Activated CD8-positive, alpha-beta memory T cell treated with anti-CD3 and anti-CD28 coated beads for 48 hours (primary cell): ENCODE measurements at places on chromosomes 4 and X.

- DNase-seq: no peak
Measured at GRCh38 chr4:144787365-144788258, 141.7 kb downstream of the HHIP start.

- no peak for DNase-seq
Measured at GRCh38 chr4:24975510-24975909, 55.2 kb downstream of the LGI2 start.

- no peak for DNase-seq
Measured at GRCh38 chr4:137754652-137755471, 222.6 kb upstream of the PCDH18 start.

- DNase-seq: no peak
Measured at GRCh38 chrX:37314531-37314930, 34.6 kb upstream of the PRRG1 start.

DNA sequence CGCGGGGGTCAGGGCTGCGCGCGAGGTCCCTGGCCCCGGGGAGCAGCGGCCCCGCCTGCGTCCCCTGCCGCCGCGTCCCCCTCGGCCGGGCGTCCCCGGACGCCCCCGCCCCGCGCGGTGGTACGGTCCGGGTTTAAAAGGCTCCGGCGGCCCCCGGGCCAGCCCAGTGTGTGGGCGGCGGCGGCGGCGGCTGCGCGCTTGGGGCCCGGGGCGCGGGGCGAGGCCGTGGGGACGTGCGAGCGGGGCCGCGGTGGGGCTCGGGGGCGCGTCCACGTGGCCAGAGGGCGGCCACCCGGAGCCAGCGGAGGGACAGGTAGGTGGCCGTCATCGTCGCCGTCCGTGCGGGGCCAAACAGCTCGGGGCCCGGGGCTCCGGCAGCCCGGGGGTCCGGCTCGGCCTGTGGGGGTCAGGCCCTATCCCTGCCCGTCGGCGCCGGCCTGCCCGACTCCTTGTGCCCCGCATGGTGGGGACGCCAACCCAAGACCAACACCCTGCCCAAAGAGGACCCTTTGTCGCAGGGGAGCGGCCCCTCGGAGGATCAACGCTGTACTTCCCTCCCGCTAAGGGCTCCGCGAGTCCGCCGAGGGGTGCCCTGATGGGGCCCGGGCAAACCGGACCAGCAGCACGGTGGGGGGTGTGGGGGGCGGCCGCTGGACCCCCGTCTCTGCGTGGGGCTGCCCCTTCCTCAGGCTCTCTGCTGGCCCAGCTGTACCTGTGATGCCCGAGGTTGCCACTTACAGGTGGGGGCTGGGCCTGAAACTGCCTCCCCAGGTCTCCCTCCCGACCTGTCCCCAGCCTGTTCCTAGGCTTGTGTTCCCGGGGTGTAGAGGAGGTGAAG lies at the start of gene PLXNA3:
TSS of gene PLXNA3 (plus strand) at position 166 of the 838 bp plus-strand sequence. CDS start 1,903 bp downstream, outside the sequence.
- DNase-seq: peak; percentile 40

DNA sequence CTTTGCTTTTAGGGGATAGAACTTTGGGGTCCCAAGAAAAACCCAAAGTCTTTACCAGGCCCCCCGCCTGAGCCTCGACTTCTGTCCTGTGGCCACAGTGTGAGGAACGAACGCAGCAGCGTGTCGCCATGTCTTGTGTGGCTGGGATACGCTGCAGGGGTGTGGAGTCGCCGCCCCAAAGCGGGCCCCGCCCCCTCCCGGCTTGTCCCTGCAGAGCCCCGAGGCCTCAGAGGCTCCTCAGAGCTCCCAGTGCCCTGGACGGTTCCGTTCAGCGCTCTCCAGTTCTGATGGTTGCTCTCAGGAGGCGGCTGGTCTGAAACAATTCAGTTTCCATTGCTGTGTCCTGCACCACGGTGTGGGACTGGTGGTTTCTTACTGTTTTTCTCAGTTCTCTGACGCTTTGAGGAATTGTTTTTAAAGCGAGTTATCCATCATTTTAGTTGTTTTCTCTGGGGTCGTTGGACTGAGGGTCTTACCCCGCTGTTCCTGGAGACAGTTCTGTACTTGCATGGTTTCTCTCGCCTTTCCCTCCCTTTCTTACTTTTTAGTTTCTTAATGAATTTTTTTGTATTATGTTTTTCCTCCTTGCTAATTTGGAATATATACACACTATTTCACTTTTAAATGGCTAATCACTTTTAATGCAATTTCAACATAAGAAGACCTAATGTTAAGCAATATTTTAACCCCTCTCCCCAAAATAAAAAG lies 1.6 kb upstream of the IDUA start:
- peak; percentile 45 for DNase-seq

GRCh38 chr4:15729910-15730533 lies 27.2 kb downstream of the BST1 start:
- no peak for DNase-seq

- no peak for DNase-seq
Measured at GRCh38 chr4:183591301-183591700, 67.7 kb downstream of the RWDD4 start.

DNA sequence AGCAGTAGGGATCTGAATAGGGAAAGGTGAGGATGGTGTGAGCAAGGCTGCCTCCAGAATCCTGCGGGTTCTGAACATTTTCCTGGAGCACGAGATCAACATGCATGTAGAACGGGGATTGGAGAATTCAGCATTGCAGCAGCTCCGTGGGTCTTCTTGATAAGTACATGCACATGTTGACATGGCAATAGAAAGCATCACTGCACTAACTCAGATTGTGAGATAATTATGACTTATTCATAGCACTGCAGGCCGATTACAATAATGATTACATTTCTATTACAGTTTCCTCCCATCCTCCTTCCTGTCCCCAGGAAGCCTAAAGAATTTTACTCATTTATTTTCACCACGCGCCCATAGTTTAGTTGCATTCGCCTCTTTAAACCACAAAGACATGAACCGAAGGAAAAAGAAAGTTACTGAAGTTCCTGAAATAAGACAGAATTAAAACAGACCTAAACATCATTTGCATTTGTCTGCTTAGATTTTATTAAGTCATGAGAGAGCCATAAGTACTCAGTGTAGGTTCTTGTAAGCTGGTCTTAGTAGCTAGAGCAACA lies 61.3 kb upstream of the ARX start:
- DNase-seq: no peak

GRCh38 chr4:78691334-78691754 lies 84.8 kb upstream of the BMP2K start:
- no peak for DNase-seq

GRCh38 chr4:173231916-173232315 lies 63.3 kb downstream of the GALNT7 start:
- no peak for DNase-seq

DNA sequence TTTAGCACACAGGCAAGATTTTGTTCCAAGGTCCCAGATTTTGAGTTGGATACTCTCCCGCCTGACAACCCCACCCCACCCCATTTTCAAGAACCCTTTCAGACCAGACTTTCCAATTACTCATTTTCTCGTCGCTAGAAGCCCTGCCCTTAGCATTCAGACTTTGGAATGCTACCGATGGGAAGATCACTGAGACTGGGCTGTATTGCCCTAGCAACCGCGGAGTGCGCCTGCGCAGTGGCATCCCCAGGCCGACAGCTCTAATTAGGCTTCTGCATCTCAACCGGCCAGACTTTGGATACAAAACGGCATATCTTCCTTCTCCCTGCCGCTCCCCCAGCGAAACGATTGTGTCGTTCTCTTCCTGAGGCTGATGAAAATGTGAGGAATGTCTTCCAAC lies 3.4 kb downstream of the MAGEE2 start:
- no peak for DNase-seq

GRCh38 chrX:115562480-115562847 lies 1.5 kb downstream of the PLS3 start:
- no peak for DNase-seq

- no peak for DNase-seq
Measured at GRCh38 chr4:73608689-73609594, 11.3 kb downstream of the RASSF6 start.

DNA sequence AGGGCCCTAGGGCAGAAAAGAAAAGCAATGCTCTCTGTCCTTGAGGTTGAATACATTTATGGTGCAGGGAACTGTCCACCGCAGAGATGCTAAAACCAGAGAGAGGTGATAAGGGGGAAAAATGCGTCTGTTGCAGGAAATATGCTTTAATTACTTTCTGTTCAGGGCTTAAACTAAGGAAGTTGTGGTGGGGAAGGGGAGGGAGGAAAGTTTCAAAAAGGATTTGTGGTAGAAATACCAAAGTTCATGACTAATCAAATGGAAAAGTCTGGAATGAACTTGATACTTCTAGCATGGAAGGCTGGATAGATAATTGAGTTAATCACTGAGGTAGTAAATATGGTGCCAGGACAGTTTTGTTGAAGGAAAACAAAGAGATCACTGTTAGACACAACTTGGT lies 99.0 kb downstream of the ASB9 start:
- no peak for DNase-seq

GRCh38 chr4:182245541-182246215 lies 2.5 kb downstream of the TENM3 start:
- DNase-seq: no peak

DNA sequence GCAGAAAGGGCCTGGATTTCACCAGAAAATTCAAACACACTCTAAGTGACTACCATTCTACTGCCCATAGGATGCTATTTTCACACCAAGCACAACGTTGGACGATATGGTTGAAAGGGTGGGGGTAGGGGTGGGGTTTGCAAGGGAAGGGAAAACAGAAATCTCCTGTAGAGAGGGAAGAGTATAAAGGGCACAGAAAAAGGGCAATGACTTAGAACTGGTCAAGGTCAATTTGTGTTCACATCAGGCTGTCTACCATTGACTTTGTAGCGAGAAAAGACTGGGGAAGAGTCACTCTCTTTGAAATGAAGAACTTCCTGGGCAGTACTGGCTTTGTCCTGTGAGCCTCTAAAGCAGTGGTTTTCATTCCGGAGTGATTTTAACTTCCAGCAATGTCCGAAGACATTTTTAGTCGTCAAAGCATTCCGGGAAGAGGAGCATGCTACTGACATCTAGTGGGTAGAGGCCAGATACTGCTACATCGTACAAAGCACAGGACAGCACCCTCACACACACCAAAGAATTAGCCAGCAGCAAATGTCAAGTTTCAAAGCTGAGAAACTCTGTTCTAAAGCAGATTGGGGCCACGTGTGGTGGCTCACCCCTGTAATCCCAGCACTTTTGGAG lies 48.4 kb upstream of the SLC7A3 start:
- DNase-seq: no peak

DNA sequence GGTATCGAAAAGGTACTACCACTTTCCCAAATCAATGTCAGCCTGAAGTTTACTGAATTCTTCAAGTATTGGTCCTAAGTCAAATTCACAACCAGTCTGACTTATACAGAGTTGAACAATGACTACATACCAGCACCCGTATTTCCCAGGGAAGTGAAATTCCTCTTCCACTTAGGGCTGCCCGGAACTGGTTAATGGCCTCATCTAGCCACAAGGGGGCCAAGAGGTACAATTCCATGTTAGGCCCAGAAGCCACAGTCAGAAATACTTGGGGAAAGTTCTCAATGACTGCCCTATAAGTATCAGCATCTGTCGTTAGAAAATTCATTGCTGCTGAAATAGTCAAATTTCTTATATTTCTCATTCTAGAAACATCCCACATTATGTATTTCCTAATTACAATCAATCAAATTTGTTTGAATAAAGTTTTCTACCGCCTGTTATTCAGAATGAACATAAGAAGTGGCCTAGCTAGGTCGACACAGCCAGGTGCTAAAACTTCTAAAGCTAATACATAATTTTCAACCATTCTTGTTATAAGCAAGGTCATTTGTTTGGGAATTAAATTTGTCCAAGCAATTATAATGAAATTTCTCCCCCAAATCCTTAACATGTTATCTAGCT lies 5.6 kb upstream of the PCDH7 start:
- DNase-seq: no peak

GRCh38 chr4:1154126-1154522 lies 18.3 kb downstream of the SPON2 start:
- DNase-seq: no peak

- no peak for DNase-seq
Measured at GRCh38 chrX:34503119-34503518, 154.0 kb downstream of the TMEM47 start.

DNA sequence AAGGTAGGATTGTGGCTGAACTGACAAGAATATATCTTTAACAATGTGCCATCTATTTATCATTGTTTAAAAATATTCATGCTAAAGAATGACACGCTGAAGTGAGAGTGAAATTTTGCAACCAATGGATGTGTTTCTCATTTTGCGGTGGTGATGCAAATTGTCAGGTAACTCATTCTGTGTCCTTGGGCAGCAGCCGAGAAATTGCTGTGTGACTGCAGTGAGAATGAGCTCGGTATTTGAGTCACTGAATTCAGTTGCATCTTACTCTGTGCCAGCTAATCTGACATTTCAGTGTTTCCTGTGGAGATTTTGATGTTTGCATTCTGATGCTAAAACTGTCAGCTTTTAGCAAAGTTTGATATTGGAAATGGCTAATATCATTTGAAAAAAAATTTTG lies 28.1 kb downstream of the MCUB start:
- peak; percentile 4 for DNase-seq
